ENCODE measurements at places on chromosomes 2 and 18. TPM values are rescaled to one million over a fixed set of nuclear protein-coding genes. Genes with fewer than 3 reads are reported as not detected.

SERPINB10 gene
- total RNA-seq, result 1.0 TPM

ZNF804A gene
- under 0.01 TPM for total RNA-seq

TRAPPC8 gene
- 44.9 TPM for total RNA-seq

GALNT13 gene
- under 0.01 TPM for total RNA-seq

SERPINB11 gene
- total RNA-seq, result not detected

CNGA3 gene
- total RNA-seq, result 0.52 TPM

Data from skeletal muscle tissue (tissue), 5 donors.